ENCODE measurements at places on chromosomes 12 and 14.

DNA sequence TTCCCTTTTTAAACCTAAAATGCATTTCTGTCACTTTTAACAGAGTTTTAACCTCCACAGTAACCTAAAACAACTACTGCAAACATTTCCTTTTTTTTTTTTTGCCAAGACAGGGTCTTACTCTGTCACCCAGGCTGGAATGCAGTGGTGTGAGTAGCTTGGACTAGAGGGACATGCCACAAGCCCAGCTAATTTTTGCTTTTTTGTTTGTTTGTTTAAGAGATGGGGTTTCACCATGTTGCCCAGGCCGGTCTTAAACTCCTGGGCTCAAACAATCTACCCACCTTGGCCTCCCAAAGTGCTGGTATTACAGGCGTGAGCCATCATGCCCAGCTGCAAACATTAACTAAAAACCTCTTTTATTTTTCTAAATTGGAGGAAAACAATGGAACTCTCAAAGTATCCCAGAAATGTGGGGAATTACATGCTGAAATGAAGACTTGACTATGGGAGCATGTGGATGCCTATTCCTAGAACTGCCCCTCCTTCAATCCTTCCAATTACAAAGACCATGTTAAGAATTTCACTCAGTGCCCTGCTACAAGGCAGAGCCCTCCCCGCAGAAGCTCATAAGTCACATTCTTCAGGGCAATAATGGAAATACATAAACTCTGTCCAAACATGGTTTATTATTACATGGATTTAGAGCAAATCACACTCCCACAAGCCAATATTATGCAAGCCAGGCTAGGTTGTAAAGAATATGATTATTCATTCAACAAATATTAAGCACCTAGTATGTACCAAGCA lies 66.9 kb downstream of the C12orf56 start:
- DNase-seq, result no peak

DNA sequence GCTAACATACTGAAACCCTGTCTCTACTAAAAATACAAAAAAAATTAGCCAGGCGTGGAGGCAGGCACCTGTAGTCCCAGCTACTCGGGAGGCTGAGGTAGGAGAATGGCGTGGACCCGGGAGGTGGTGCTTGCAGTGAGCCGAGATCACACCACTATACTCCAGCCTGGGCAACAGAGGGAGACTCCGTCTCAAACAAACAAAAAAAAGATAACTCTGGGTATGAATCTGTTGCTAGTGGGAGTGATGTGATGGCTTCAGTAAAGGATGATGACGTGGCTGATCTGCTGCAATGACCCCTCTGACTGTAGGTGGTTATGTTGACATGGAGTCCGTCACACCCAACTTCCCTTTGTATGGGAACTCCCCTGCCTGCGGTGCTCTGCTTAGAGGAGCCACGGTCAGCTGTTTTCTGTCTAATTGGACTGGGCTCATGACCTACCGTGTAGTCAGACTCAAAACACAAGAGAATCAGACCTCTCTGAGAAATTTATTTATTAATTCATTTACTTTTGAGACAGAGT lies 59.1 kb upstream of the MED13L start:
- DNase-seq, result no peak

- DNase-seq, result no peak
These were observed 263.1 kb upstream of the CRY1 start for GRCh38 chr12:107356266-107356936.

GRCh38 chr12:65787056-65787865 lies 37.0 kb upstream of the HMGA2 start:
- no peak for DNase-seq

DNA sequence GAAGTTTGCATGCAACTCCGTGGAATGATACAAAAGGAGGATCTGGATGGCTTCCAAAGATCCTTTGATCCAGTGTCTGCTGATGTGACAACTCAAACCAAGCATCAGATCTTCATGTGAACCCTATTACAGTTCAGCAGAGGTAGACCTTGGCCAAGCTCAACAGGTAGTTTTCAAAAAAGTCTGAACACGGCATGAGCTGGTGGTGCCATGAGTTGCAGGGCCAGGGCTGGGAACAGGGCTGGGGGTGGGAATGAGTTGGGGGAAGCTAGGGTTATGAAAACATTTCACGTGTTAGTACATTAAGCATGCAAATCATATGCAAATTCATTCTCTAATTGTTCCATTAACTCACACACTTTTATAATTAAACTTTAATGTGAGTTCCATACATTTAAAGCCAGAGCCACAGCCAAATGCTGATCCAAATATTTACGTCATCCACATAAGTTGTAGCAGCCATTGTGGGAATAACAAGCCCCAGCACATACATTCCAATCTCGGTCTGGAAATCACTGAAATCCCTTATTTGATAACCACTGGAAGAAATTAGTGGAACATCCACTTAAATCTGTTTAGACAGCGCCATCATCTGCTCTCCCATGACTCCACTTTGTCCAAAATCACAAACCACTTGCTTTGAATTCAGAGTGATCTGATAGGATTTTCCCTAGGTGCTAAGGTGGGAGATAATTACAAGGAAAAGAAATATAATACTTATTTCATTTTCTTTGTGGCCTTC lies 158.5 kb downstream of the APAF1 start:
- DNase-seq, result no peak

DNA sequence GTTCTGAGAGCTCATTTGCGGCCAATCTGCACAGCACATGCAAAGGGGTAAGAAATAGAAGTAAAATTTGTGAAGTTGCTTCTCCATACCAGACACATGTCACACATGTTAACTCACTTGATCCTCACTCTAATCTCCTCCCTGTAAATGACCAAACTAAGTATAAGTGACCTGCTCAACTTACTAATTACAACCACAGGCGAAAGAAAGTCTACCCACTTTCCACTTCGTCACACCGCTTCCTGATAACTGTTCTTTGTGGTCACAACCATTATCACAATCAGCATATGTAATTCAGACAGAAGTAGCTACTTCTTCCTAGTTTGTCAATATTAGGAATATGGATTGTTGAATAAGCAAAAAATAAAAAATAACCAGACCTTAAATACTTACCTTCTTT lies 293.7 kb upstream of the CLEC14A start:
- DNase-seq, result no peak

DNA sequence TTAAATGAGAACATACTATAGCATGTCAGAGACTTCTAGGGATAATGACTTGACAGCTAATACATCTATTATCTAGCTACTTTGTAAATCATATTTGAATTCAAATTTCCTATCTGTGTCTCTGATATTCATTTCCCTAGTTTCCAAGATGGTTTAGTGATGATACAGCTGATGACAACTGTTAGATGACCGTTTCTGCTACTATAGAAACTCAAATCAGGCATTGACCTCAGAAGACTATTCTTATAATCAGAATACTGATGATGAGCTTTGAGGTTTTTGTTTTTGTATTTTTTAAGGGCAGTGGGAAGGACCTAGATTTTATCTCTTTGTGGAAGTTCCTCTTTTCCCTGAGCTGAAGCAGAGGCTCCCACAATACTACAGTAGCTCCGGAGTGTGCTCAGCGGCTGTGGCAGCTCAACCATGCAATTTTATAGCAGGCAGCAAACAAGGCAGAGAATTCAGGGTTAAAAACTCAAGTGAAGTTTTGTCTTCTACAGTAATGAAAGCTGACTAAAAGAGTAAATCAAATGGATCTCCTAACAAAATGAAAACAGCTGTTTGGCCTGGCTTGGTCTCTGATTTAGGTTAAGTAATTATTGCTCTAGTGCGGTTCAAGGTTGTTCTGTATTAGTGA lies 145.1 kb downstream of the SLC25A21 start:
- no peak for DNase-seq

GRCh38 chr14:97655169-97655948 lies 858.2 kb downstream of the VRK1 start:
- DNase-seq, result no peak

GRCh38 chr12:117494833-117495655 lies 133.6 kb upstream of the NOS1 start:
- DNase-seq, result no peak

GRCh38 chr14:26595926-26596542 lies 1.8 kb downstream of the NOVA1 start:
- DNase-seq, result no peak

- DNase-seq, result no peak
These were observed 83.4 kb downstream of the PPP2R5E start for GRCh38 chr14:63459738-63460137.

GRCh38 chr14:64812412-64812811 lies 67.3 kb downstream of the SPTB start:
- no peak for DNase-seq

DNA sequence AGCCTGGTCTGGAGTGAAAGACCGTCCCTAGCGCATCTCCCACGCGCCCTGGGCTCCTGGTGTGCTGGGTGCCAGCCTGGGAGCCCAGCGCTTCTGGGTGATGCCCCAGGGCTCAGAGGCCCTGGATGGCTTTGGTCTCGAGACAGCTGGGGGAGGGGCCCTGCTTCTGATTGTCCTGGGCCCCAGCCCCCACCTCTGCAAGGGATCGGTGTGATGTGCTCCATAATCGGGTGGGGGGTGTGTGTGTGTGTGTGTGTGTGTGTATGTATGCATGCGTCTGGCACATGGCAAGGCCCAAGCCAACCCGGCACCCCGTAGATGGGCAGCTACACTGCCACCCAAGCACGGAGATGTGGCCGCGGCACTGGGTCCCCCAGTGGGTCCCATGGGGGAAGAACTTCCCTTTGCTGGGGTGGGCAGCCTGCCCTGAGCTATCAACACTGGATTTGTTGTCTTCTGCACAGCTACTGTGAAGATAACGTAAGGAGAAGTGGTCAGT lies 3.1 kb downstream of the ZBTB42 start:
- DNase-seq, result no peak

- no peak for DNase-seq
These were observed 370.4 kb upstream of the TMPO start for GRCh38 chr12:98144953-98145352.

DNA sequence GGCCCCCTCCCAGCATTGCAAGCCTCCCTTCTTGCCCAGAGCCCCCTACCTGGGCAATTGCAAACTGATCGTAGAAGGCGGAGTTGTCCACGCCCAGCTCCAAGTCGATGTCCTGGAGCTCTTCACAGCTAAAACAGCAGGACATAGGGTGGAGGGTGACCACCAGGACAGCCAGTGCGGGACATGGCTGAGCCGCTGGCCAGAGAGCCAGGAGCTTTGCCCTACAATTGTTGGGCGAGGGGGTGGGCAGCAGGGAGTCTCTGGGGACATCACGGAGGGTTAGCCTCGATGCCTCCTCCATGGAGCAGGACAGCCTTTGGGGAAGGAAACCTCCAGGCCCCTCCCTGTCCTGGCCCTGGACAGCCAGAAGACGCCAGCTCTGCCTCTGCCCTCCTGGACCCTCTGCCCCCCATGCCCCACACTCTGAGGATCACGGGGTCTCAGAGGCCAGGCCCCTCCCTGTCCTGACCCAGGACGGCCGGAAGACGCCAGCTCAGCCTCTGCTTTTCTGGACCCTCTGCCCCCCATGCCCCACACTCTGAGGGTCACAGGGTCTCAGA lies 9.4 kb downstream of the TMEM179 start:
- no peak for DNase-seq

DNA sequence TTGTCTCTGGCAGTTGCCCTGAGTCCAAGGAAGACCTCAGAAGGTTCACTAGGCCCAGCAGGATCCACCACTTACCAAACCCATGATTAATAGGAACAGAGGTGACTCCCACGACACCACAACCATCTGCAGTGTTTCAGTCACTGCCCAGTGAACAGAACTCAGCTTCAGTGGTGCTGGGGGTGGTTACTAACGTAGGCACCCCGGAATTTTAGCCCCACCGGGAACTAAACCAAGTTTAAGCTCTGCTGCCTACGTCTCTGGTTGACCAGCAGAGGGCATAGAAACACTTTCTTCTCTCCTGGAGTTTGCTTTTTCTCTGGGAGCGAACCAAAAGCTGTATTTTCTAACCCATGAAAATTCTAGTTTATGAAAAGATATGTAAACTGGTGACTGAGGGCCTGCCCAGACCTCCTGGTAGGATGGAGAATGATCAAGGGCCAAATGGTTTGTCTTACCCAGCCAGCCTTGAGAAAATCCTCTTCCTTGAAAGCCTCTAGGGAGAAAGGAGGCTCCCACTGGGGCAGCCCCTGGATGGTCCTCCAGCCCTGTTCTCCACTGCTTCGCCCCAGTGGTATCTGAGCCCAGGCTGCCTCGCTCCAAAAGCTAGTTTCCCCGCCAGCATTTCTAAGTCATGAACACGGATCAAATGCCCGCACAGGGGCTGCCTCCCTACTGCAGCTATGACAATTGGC lies 379.8 kb downstream of the DPF3 start:
- no peak for DNase-seq

GRCh38 chr12:53200458-53201176 lies 6.4 kb downstream of the ITGB7 start:
- no peak for DNase-seq

DNA sequence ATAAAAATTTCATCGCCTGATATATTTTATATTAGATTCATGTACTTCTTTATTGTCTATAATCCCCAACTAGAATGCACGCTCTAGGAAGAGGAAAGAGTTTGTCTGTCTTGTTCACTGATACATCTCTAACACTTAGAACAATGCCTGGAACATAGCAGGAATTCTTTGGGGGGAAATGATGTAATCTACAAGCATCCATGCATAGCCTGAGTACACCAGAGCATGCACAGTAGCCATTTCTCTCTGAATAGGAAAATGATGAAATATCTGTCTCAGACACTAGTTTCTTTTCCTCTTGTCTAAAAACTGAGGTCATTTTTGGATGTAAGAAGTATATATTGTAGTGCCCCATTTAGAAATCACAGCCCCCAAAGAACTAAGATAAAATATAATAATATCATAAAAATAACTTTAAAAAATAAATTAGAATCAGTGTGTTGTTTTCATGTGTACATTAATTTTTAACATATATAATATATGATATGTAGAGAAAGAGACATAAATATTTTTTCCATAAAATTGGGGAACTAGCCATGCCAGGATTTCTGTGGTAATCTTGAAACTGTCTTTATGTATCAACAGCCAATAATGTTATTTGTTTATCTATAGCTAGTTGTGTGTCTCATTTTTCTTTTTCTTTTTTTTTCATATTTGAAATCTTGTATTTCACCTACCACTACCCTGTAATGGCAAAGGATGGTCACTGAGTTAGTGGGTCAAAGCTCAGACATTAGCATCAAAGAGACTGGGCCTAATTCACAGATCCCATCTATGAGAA lies 155.6 kb upstream of the TMCC3 start:
- no peak for DNase-seq

DNA sequence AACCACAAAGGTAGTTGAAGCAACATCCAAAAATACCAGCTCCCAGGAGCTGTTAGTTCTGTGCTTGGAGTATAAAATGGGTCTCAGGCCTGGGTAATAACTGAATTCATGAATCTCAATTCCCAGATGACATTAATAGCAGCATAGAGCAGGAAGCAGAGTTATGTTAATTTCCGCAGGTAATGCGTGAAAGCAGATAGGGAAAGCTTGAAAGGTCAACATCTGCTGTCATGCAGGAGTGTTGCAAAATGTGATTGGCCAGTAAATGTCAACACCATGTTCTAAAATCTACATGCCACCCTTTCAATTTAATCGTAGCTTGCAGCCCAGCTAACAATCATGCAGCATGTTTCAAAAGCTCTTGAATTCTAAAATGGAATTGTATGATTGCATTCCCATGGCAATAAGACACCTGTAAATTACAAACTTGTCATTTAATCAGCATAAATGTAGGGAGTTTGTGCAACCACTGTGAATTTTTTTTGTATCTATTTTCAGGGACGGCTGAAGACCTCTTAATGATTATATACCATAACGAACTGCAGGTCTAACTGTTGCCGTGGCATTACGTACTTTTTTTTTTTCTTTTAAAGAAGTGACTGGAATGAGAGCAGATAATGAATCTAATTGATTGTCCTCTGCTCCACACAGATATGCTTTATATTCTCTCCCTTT lies 635.8 kb upstream of the FOXG1 start:
- DNase-seq, result no peak

All from GOT3 (cell line).